Transverse colon (tissue), 4 donors: ENCODE measurements at places on chromosomes 2 and 18.

- no peak for DNase-seq
These were observed 108.4 kb downstream of the CAMKMT start for GRCh38 chr2:44470151-44470550.

DNA sequence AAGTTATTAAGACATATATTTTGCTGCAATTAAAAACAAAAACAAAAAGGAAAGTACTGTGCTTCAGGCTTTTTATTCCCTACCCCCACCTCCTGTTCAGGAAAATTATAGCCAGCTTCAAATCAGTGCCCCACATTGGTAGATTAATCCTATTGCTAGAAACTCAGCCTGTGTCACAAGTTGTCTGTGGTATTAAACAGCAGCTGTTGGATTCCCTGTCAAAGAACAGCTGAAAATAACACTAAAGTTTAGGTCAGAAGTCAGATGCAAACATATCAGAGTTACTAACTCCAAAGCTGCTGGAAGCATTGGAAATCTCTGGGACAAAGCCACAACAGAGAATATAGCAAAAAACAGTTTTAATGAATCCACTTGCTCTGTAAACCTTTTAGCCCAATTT is 818 bp upstream of the CCDC141 start:
- DNase-seq = no peak

- DNase-seq = no peak
These were observed 120.8 kb upstream of the CHAC2 start for GRCh38 chr2:53646788-53647187.

DNA sequence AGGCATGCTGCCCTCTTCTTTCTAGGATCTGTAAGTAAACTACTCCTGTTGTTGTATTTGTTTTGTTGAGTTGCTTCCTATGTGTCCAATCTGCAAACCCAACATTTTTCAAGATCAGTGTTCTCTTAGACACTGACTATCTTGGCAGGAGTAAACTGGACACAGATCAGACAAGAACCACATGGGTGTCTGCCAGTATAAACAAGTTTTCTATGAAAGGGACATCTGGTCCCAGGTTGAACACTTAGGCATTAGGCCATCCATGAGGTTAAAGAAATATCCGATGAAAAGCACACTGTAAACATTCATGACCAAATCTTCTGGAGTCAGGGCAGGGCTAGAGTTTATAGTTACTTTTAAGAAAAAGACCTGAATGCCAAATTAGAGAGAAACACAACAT is 441.8 kb downstream of the NYAP2 start:
- DNase-seq = no peak

DNA sequence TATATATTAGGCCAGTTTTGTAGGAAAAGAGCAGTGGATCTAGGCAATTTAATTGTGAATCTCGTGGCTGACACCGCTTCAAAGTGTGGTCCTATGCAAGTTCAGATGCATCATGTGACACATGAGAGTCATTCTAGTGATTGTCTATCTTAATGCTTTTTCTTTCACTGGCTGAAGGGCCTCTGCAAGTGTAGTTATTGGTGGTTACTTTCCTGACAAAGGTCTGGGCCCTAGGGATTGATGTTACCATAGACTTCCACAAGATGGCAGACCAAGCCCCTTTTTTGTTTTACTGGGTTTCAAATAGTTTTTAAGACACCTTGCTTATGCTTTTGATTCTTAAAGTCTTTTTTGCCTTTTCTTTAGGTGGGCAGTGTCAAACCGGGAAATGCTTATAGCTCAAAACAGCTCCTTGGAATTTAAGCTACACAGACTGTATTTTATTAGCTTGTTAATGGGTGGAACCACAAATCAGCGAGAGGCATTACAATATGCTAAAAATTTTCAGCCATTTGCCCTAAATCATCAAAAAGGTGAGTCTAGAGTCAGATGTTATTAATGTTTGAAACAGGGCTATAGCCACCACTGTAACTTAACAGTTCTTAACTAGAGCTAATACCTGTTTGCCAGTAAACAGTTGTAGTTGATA is 25.9 kb downstream of the CD8A start:
- no peak for DNase-seq

GRCh38 chr2:104406261-104406726 is 447.6 kb upstream of the POU3F3 start:
- no peak for DNase-seq

DNA sequence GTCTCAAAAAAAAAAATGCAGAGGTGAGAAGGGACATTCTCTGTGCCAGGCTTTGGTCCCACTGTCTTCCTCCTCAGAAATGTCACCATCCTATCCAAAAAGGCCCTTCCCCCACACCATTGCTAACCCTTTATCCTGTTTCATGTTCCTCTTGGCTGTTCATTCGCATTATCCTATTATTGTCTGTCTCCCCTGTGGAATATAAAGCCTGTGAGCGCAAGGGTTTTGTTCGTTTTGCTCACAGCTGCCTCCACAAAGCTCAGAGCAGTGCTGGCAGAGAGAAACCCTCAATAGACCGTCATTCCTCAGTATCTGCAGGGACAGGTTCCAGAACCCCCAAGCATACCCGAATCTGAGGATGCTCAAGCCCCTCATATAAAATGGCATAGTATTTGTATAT is 91.8 kb downstream of the LOXHD1 start:
- DNase-seq = no peak

DNA sequence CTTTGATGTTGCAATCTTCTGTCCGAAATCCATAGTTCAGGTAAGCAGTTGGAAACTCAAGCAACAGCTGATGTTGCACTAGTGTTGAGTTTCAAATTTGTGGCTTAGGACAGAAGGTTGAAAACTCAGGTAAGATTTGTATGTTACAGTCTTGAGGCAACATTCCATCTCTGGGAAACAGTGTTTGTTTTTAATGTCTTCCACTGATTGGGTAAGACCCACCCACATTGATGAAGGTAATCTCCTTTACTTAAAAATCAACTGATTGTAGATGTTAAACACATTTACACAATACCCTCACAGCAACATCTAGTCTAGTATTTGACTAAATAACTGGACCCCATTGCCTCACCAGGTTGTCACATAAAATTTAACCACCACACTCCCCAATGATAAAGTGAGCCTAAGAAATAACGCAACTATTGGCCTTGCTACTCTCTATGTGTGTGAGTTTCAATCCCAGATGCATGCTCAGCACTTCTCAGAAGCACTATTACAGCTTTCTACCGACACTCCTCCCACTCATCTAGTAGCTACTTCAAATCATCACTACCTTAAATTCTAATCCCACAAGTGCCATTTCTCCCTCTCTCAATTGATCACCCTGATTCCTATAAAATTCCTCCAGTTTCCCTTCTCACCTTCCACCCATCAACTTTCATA is 164.0 kb downstream of the MBD2 start:
- no peak for DNase-seq
